Caco-2 (cell line): ENCODE measurements at places on chromosomes 4 and X. TPM values are rescaled to one million over a fixed set of nuclear protein-coding genes. Genes with fewer than 3 reads are reported as not detected.
A peak's percentile ranks its signal among the peaks of the same experiment; 100 is the strongest.

GRCh38 chr4:8754634-8755589 is 116.7 kb downstream of the HMX1 start:
- no peak for DNase-seq
- H3K4me1 ChIP-seq: no peaks in the 10 kb centered on the region
- no peak overlapping the region for H3K27ac ChIP-seq
- H3K36me3 ChIP-seq: no peaks in the 10 kb centered on the region
- H3K4me3 ChIP-seq: no peak overlapping the region
- H3K27me3 ChIP-seq: no peaks in the 10 kb centered on the region

GRCh38 chrX:72727846-72728245 is 13.7 kb upstream of the PHKA1 start:
- no peak overlapping the region for H3K27ac ChIP-seq
- H3K4me3 ChIP-seq: no peak overlapping the region
- no peak for DNase-seq
- no peaks in the 10 kb centered on the region for H3K36me3 ChIP-seq
- H3K27me3 ChIP-seq: no peaks in the 10 kb centered on the region

KIAA1210 gene
- not detected in 2 replicates for total RNA-seq

DNA sequence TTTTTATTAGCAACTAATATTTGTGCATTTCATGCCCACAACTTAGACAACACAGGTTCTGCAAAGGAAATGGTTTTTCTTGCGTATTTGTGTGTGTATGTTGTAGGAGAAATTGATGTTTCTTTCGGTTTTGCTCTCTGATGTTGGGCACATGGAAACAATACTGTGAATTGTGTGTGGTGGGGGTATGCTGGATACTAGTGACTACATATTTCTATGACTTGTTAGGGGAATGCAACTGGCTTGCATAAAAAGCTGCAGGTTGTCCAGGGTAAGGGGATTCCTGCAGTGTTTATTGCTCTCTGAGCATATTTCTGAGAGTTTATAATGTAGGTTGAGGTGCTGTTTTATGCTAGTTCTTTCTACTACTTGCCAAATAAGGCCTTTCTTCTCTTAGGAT is 11.6 kb downstream of the DLG3 start:
- H3K36me3 ChIP-seq: no peaks in the 10 kb centered on the region
- DNase-seq: no peak
- H3K4me3 ChIP-seq: peak overlapping the region; percentile 86
- peak overlapping the region; percentile 94 for H3K27ac ChIP-seq

DNA sequence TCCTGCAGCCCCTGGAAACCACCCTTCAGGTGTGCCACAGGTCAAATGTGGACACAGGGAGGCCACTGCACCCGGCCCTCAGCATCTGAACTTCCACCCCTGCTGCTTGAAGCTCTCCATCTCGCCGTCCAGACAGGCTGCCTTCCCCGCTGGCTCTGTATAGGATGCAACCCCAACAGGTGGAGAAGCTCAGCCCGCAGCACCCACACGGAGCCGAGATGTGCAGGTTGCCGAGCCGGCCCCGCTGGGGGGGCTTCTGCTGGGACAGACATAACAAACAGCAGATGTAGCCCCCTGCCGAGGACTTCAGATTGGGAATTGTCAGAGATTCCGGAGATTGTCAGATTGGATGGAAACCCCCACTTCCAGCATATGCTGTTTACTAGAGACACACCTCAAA is 20.5 kb downstream of the TMEM187 start:
- H3K27ac ChIP-seq: no peak overlapping the region
- no peaks in the 10 kb centered on the region for H3K36me3 ChIP-seq
- no peak overlapping the region for H3K4me3 ChIP-seq
- no peaks in the 10 kb centered on the region for H3K27me3 ChIP-seq

DNA sequence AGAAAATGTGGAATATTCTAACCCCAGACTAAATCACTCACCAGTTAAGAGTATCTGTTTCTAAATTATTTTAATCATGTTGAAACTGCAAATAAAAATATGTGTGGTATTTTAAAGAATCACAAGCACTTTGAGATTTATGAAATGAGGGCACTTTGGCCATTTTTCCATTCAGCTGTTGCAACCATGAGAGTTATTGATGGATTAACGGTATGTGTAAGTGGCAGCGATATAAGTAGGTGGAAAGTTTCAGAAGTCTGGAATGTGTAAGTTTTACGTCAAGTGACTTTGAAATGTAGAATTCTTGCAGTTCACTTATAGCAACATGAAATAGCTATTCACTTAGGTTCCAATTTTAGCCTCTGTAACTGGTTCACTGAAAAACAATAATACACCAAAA is 905.1 kb upstream of the SLIT2 start:
- H3K27ac ChIP-seq: no peak overlapping the region
- no peak for DNase-seq
- no peaks in the 10 kb centered on the region for H3K27me3 ChIP-seq
- no peaks in the 10 kb centered on the region for H3K4me1 ChIP-seq

DNA sequence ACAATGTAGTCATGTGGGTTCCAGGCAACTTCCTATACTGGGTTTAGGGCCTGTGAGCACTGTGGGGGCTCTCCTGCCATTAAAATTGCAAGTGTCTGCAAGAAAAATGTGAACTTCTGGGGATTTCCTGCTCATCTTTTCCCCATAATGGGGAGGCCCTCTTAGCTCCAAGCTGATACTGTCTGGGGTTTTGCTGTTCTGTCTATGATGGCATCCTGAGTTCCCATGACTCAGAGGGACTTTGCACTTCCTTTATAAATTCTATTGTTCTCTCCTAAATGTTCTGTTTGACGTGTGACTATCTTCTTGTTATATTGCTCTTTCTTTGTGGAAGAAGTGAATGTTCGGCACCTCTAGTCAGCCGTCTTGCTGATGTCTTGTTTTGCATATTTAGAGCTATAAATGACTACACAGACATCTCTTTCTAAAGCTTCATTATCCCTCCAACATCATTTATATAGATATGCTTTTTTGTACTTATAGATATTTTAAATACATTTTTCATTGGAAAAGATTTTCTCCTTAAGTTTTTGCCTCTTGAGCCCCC is 465.8 kb downstream of the NAF1 start:
- no peak overlapping the region for H3K4me3 ChIP-seq
- no peak for DNase-seq
- H3K27ac ChIP-seq: peak overlapping the region; percentile 21
- no peaks in the 10 kb centered on the region for H3K4me1 ChIP-seq
- no peaks in the 10 kb centered on the region for H3K27me3 ChIP-seq
